ENCODE measurements at places on chromosomes 6 and 20.

DNA sequence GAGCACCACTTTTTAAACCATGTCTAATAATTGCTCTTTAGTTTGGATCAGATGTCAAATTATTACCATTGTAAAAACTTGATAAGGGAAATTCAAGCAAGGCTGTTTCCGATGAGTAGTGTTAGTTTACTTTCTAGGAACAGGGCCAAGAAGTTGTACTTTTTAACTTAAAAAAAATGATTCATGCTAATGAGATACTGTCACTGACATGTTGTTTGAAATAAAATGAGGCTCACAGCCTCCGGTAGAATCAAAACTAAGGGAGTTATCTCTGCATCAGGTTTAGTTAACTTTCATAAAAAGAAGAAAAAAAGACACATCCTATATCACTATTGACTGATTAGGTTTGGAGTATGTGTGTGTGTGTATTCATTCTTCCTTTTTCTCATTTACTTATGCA lies 55.2 kb upstream of the SUPT3H start:
- no peak for DNase-seq

- no peak for DNase-seq
Measured at GRCh38 chr20:6439737-6440442, 317.1 kb upstream of the FERMT1 start.

GRCh38 chr6:19415605-19416326 lies 421.4 kb upstream of the ID4 start:
- no peak for DNase-seq

GRCh38 chr6:157760589-157761330 lies 62.3 kb upstream of the SNX9 start:
- DNase-seq: no peak

Measured in MV-4-11 (cell line).